ENCODE measurements at places on chromosomes 16 and 17.

DNA sequence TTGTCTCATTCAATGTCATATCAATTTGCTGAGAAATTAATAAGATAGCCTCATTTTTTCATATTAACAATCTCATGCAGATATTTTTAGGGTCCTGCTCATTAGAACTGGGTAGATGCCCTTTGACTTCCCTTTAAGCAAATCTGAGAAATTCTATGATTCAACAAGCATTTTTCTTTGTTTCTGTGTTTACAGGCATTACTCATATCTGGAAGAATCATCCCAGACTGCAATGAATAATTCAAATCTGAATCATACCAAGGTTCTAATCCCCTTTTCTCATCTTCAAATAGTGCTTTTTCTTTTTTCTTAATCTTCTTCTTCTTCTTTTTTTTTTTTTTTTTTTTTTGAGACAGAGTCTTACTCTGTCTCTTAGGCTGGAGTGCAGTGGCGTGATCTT, 69.2 kb upstream of the KIFC3 start:
- no peak for DNase-seq

- DNase-seq: no peak
Measured at GRCh38 chr16:70803319-70803718, 2.4 kb upstream of the VAC14 start.

DNA sequence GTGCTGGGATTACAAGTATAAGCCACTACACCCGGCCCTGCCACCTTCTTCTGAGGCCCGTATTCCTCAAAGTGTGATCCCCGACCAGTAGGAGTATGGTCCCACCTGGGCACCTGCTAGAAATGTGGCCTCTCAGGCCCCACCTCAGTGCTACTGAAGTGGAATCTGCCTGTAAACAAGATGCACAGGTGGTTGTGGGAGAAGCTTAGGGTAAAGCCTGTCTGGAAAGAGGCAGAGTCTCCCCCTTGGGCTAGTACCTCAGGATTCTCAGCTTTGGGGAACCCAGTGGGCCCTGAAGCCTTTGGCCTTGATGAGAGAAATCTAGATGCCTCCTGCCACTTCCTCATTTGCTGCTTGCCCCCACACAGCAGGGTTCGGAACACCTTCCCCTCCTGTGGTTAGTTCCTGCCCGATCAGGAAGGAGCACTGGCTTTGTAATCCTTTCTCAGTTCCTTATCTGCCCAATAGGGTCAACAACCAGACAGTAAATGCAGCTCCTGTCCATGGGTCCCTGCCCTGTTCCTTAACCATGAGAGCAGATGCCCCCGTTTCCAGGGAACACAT, 25.2 kb downstream of the TK2 start:
- peak; percentile 55 for DNase-seq

GRCh38 chr16:68737730-68738629, 888 bp downstream of the CDH1 start:
- DNase-seq: no peak

GRCh38 chr17:27995554-27995953, 46.9 kb upstream of the NLK start:
- DNase-seq: no peak
